ENCODE measurements at places on chromosomes 7 and 10.

DNA sequence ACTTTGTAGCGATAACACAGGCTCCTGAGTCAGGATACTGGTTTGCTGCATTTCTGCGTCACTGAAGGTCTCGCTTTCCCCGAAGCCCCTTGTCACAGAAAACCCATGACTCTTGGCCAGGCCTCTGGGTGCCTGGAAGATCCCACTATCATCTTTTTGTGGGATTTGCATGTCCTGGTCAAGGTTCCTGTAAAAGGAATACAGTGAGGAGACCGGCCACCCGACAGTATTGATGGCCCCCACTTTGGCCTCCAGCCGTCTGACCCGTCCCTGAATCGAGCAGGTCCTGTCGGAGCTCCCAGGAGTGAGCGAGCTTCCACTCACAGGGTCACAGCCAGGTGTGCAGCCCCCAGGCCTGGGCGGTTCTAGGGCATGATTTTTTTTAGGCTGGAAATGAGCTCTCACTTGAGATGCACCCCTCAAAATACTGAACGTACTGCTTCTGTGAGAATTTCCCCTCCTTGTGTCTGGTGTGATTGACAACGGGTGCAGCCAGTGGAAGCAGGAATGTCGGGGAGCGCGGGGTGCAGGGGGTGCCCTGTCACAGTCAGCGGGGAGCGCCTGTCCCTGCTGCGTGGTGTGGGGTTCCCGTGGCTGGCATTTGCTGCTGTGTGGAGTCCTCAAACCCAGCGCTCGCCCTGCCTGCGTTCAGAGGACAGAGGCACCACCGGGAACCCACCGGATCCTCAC is 75.8 kb downstream of the DNAJB6 start:
- H3K4me1 ChIP-seq = peaks cover 13% of the 10 kb centered on the region
- H3K4me3 ChIP-seq = peak overlapping the region; percentile 20
- H3K36me3 ChIP-seq = peaks cover 19% of the 10 kb centered on the region
- DNase-seq = no peak

DNA sequence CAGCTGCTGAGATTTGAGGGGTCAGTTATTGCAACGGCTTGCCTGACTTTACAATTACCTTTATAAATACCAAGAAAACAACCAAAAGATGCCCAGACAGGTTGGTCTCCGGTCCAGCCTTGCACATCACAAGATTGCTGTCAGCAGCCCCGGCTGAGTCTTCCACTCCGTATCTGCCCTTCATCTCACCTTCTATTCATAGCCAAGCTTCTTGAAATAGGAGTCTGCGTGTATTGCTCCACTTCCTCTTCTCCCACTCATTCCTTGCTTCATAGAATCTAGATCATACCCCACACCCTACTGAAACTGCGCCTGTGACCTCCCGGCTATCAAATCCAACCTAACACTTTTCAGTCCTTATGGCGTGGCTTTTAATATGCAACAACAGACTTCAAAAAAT is 31.1 kb upstream of the USP6NL start:
- H3K4me1 ChIP-seq = no peaks in the 10 kb centered on the region
- no peak overlapping the region for H3K27ac ChIP-seq
- no peak overlapping the region for H3K4me3 ChIP-seq
- no peaks in the 10 kb centered on the region for H3K27me3 ChIP-seq
- no peak for DNase-seq

DNA sequence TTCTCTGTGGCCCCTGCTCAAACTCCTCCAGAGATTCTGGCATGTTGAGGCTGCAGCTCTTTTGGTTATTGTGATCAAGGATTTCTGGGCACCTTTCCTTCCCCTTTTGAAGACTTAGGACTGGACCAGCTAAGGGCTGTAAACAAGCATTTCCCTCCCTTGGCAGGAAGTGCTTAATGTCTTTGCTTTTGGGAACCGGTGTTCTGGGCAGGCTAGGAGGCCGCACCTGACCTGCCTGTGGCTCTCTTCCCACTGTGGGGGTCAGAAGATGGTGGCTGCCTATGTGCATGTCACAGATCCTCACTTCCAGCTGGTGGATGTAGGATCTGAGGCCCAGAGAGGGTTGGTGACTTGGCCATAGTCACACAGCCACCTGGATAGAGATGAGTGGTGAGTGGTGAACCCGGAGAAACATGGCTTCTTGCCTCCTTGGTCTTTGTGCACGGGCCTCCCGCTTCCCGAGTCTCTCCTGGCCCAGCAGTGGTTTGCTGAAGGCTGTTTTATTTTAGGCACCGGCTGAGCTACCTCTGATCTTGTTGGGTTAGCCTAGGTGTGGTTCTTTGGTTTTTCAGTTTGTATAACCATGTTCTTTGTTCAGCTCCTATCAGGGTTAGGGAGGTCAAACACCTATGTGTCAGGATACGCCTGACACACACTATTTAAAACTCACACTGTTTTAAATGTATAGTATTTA is 82.0 kb downstream of the GRK5 start:
- no peaks in the 10 kb centered on the region for H3K36me3 ChIP-seq
- no peak overlapping the region for H3K27ac ChIP-seq
- peaks cover 52% of the 10 kb centered on the region for H3K4me1 ChIP-seq

DNA sequence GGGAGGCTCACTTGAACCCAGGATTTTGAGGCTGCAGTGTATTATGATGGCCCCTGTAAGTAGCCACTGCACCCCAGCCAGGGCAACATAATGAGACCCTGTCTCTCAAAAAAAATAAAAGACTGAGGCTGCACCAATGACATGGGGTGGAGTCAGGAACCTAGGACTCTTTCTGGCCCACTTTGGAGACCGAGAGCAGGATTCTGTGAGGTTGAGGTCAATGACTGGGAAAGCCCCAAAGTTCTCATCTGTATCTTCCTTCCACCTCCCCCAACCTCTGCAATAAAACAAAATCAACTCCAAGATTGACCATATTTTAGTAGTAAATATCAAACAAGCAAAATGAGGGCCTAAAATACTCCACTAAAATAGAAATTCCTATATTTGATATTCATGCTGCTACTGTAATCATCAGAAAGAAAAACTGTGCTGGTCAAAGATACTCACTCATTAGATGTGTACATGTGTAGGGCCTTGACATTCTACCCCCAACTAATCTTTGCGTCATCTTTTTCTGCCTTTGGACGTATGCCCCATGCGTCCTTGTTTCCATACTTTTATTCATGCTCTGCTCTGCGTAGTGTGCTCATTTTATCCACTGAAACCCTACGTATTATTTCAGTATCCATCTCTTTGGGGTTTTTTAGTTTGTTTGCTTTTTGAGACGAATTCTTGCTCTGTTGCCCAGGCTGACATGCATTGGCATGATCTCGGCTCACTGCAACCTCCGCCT is 23.8 kb downstream of the WBP1L start:
- H3K4me3 ChIP-seq = no peak overlapping the region
- DNase-seq = no peak
- no peaks in the 10 kb centered on the region for H3K27me3 ChIP-seq
- peaks cover 5% of the 10 kb centered on the region for H3K4me1 ChIP-seq

DNA sequence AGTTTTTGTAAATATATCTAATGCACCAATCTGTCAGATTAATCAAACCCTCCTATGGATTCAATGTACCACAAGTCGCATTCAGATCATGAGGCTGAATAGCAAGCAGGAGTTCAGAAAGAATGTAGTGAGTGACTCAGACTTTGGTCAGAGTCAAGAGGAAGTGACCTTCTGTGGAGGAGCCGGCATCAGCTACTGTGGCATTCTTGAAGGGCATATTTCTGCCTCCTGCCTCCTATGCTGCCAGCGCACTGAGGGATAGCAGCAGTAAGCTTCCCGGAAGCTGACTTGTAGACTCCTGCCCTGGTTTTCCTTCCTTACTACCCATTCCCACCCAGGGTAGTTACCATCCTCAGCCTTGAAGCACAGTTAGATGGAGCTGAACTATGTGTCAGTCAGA is 867.5 kb downstream of the NRG3 start:
- no peaks in the 10 kb centered on the region for H3K27me3 ChIP-seq
- no peak overlapping the region for H3K4me3 ChIP-seq
- H3K36me3 ChIP-seq = no peaks in the 10 kb centered on the region
- H3K4me1 ChIP-seq = no peaks in the 10 kb centered on the region
- DNase-seq = no peak
- no peak overlapping the region for H3K27ac ChIP-seq

- H3K36me3 ChIP-seq = no peaks in the 10 kb centered on the region
- no peak within 1 kb of the TSS for H3K4me3 ChIP-seq
- H3K27ac ChIP-seq = no peak within 1 kb of the TSS
- no peaks in the 10 kb centered on the region for H3K4me1 ChIP-seq
- H3K27me3 ChIP-seq = peaks cover 3% of the 10 kb centered on the region
Observed at GRCh38 chr7:99784007-99784406, at the start of gene CYP3A4. Gene CYP3A4, minus strand, starts transcription at chr7:99784184. Its CDS starts 103 bp downstream, at chr7:99784081.

DNA sequence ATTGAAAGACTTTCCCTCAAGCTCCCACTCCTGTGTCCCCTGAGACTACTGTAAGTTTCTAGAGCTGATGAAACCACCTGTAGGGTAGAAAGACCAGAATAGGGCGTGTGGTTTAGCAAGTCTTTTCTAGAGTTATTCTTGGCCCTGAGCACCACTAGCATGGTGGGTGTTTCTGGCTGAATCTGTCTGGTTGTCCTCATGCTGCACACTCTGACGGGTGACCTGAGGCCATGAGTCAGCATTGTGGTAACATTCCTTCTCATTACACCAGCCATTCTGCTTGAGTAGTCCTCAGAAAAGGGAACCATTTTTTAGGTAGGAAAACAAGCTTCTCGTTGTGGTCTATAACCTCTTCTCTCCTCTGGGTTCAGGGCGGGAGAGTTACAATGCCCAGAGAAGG is 250.3 kb downstream of the SNX13 start:
- no peak overlapping the region for H3K27ac ChIP-seq
- no peaks in the 10 kb centered on the region for H3K36me3 ChIP-seq
- no peaks in the 10 kb centered on the region for H3K4me1 ChIP-seq
- no peaks in the 10 kb centered on the region for H3K27me3 ChIP-seq
- no peak for DNase-seq

DNA sequence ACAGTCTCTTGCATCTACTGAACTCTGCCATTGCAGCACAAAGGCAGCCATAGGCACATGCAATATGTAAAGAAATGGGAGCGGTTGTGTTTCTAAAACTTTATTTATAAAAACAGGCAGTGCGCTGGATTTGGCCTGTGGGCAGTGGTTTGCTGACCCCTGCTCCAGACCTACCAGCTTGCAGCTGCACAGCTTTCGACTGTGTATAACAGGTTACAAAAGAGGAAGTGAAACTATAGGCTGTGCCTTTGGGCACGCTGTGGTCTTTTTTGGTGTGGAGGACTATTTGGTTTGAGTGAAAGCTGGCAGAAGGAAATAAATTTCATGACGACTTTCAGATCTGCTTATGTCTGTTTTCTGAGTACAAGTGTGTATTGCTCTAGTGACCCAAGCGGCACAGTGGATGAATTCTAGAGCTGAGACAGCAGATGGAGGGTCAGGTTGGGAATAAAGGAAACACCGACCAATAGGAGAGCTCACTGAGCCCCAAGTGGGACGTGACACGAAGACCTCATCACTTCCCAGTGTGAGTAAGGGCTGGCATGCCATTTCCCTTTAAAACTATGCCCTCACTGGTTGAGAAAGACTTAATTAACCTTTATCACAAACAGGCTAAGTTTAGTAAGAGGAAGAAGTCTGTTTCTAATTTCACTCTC is 152.7 kb downstream of the ANK3 start:
- H3K27ac ChIP-seq = no peak overlapping the region
- H3K4me1 ChIP-seq = peaks cover 7% of the 10 kb centered on the region
- peak overlapping the region; percentile 36 for H3K4me3 ChIP-seq
- no peaks in the 10 kb centered on the region for H3K27me3 ChIP-seq
- DNase-seq = no peak

GRCh38 chr10:118986815-118987790 is 42.4 kb upstream of the NANOS1 start:
- H3K36me3 ChIP-seq = no peaks in the 10 kb centered on the region
- no peak overlapping the region for H3K27ac ChIP-seq
- no peaks in the 10 kb centered on the region for H3K4me1 ChIP-seq
- H3K4me3 ChIP-seq = no peak overlapping the region
- no peak for DNase-seq
- H3K27me3 ChIP-seq = no peaks in the 10 kb centered on the region

GRCh38 chr7:129611246-129612111 is at the start of gene NRF1:
Gene NRF1, plus strand, starts transcription at chr7:129611720. Its CDS starts 45,632 bp downstream, at chr7:129657352.
- peak; percentile 85 for DNase-seq
- peak within 1 kb of the TSS; percentile 73 for H3K27ac ChIP-seq
- no peaks in the 10 kb centered on the region for H3K27me3 ChIP-seq
- H3K4me3 ChIP-seq = peak within 1 kb of the TSS; percentile 84

- no peak overlapping the region for H3K4me3 ChIP-seq
- H3K36me3 ChIP-seq = no peaks in the 10 kb centered on the region
- no peak for DNase-seq
Observed at GRCh38 chr7:3862774-3863173, 561.7 kb downstream of the SDK1 start.

DNA sequence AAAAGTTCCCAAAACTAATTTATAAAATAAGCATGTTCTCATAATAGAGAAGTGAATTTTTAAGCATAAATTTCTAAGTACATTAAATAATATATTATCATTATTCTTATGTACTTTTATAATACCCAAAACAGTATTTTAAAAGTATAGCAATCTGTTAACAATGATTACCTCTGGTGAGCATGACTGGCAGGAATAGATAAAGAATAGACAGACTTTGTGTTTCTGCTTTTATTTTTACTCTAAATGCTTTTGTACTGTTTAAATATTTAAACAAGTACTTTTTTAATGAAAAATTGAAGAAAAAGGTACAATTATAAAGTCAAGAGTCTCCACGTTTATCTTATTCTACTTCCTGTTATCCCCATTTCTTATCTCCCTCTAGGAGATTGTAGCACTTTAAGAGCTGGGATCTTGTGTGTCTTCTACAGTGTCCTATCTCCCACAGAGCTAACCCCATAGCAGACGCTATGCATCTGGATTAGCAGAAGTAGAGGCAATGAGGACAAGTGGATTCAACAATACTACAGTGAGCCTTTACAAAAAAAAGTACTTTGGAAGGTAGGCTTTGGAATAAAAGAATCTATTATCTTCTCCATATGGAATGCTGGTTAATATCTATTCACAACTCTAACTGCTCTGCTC is 42.9 kb downstream of the IDE start:
- peaks cover 23% of the 10 kb centered on the region for H3K36me3 ChIP-seq
- H3K27me3 ChIP-seq = no peaks in the 10 kb centered on the region
- no peak overlapping the region for H3K4me3 ChIP-seq
- no peak overlapping the region for H3K27ac ChIP-seq
- DNase-seq = no peak

- no peaks in the 10 kb centered on the region for H3K27me3 ChIP-seq
- H3K27ac ChIP-seq = no peak overlapping the region
- no peak overlapping the region for H3K4me3 ChIP-seq
- no peaks in the 10 kb centered on the region for H3K4me1 ChIP-seq
- H3K36me3 ChIP-seq = no peaks in the 10 kb centered on the region
- DNase-seq = no peak
Observed at GRCh38 chr7:70094831-70095230, 496.6 kb downstream of the AUTS2 start.

GRCh38 chr10:63286340-63286739 is 153.2 kb downstream of the NRBF2 start:
- no peak overlapping the region for H3K4me3 ChIP-seq
- DNase-seq = no peak
- H3K36me3 ChIP-seq = no peaks in the 10 kb centered on the region
- H3K27ac ChIP-seq = no peak overlapping the region
- no peaks in the 10 kb centered on the region for H3K27me3 ChIP-seq

Measured in effector memory CD4-positive, alpha-beta T cell (primary cell).